ENCODE measurements at places on chromosomes 5 and 9.

GRCh38 chr9:93891549-93892310 is 63.4 kb downstream of the BARX1 start:
- no peak for DNase-seq

DNA sequence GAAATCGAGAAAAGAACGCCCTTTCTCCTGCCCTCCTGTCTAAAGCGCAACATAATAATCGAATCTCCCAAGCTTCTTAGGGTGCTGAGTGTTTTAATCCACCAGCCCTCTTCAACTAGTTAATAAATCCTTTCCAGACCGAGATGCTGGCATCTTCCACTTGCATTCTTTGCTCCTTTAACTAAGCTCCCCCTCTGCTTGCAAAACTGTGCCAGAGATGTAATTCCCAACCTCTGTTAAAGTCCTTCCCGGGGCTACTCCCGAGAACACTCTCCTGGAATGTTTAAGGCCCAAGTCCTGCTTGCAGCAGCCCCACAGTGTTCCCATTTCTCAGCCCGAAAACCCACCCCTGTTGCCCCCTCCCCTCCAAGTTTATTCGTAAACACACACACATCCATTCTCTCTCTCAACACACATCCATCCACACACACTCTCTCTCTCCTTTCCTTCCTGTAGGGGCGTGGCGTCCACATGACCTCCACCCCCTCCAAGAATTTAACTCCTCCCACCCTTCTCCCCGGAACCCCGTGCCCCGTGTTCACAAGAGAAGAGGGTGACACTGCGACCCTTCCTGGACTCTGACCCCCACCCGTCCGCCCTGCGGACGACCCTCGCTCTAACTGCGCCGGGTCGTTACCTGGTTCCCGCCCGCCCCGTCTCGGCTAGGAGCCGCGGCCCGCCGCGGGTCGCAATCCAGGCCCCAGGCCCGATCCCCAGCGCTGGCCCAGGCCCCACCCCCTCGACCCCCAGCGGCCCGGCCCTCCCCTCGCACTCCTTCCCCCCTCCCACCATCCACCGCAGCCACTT is 7.0 kb upstream of the MGAT1 start:
- peak; percentile 90 for DNase-seq

DNA sequence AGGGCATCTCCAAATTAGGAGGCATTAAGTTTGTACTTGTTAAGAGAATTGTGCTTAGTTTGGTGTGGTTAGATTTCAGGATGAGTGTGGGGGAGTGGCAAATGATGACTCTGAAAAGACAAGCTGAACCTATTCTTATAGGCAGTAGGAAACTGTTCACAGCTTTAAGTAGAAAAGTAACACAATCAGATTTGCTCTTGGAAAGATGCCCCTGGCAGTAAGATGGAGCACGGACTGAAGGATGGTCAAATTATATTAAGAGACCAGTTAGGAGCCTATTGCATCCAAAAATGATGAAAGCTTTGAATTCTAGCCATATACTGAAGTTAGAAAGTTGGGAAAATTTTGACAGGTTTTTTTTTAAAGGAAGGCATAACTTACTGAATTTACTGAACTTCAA is 254.2 kb upstream of the MEF2C start:
- DNase-seq: no peak

DNA sequence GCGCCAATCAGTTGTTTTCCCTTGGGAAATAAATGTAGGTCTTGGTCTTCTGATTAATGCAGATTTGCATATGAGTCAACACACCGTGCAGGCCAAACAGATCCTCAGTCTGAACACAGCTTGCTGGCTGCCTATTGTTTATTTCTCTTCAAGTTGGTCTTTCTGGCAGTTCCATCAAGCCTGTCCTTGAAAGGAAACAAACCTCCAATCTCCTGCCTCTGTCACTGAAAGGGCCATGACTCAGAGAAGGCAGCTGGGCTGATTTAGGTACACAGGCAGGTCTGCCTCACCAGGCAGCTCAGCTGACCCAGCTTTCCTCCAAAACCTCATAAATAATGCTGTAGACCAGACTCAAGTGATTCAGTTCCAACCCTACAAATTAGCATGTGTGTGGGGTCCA is 175.9 kb downstream of the MAN2A1 start:
- no peak for DNase-seq

GRCh38 chr5:43000914-43001313 is 39.2 kb downstream of the ANXA2R start:
- DNase-seq: no peak

GRCh38 chr5:165914456-165914855 is 2377.0 kb upstream of the WWC1 start:
- no peak for DNase-seq

GRCh38 chr5:137090721-137091120 is 408.4 kb downstream of the SPOCK1 start:
- no peak for DNase-seq

GRCh38 chr5:115243412-115243811 is 19.3 kb downstream of the PGGT1B start:
- no peak for DNase-seq

- peak; percentile 31 for DNase-seq
These were observed 680 bp downstream of the GOLPH3 start for GRCh38 chr5:32173267-32174010.

GRCh38 chr5:124157320-124157719 is 589.1 kb downstream of the ZNF608 start:
- peak; percentile 3 for DNase-seq

DNA sequence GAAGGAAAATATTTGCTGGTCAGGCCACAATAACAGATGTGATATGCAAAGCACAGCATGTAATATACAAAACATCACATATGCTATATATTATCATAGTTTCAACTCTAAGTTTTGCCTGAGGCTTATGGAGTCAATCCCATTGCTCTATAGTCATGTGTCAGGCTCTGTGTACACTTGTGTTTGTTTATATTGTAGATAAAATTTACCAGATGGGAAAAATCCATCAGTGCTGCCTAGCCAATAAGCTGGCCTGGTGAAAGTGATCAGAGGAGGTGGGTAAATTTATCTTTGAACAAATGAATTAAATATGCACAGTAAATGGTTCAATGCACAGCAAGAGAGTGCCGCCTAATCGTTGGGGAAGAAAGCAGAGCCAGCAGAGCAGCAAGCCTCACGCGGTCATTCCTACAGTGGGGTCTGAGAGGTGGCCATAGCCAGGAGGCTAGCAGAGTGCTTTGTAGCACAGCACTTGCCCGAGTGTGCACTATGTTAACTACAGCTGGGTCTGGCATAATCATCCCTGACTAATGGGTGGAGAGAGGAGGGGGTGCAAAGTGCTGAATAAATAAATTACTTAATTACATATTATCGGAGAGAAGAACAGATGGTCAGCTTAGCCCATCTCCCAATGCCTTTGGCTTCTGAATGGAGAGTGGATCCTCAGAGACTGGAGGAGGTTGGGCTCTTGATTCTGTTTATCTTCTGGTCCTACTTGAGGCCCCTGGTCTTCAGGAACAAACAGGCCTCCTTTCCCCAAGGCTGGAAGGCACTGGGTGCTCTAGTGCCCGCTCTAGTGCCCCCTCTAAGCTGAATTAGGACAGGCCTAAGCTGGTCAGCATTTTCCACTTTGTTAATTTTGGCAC is 153.5 kb downstream of the MAT2B start:
- no peak for DNase-seq

DNA sequence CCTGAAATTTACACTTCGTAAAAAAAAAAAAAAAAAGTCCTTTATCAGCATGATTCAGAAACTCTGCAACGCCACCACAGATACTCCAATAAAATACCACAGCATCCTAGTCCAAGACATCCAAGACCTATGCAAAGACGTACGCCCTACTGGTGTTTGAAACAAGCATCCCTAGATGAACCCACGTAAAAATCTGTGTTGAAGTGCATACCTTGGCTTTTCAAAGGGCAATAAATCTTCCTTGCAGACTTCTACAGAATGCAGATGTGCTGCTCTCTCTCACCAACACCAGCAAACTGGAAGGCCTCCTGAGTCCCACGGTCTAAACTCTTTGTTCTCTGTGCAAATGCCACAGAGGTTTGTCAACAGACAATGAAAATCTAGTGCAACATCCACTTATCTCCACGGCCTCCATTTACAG is 38.8 kb downstream of the MYO10 start:
- DNase-seq: peak; percentile 26

DNA sequence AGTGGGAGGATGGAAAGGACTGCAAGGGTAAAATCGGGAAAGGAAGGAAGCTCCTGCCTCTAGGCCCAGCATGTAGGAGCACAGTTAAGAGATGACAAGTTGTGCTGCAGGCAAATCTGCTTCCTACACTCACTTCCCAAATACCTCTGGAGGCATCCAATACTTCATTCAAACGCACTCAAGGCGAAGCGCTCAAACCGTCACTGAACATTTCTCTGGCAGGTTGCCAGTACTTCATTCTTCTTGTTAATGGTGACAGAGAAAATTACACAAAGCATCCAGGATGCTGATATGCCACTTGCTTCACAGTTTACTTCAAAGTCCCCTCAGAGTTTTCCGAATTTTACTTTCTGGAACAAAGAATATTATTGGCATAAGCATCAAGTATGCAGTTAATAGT is 59.8 kb downstream of the NREP start:
- no peak for DNase-seq

DNA sequence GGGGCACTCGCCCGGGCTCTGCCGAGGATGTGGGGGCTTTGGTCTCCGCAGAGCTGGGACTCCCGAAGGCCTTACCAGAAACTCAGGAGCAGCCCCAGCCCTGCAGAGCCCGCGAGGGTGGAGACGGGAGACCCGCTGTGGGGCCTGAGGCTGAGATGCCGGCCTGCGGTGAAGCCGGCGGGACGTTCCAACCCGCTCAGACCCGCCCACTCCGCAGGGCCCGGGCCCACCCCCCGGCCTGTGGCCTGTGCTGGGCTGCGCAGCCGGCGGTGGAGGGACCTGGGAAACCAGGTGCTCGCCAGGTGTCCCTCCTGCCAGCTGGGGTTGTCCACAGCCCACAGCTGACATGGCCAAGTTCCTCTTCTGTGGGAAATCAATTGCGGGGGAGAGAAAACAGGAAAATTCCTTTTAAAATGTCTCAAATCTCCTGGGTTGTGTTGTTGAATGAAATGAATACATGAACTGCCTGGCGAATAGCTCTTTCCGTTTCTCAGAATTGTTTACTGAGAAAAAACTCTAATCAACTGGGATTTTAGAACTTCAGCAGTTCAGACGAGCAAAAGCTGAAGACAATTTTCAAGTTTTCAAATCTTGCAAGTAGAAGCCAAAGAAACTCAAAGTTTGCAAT is 49.0 kb upstream of the IRX4 start:
- DNase-seq: no peak

- DNase-seq: no peak
These were observed 21.1 kb downstream of the ECPAS start for GRCh38 chr9:111463048-111463447.

DNA sequence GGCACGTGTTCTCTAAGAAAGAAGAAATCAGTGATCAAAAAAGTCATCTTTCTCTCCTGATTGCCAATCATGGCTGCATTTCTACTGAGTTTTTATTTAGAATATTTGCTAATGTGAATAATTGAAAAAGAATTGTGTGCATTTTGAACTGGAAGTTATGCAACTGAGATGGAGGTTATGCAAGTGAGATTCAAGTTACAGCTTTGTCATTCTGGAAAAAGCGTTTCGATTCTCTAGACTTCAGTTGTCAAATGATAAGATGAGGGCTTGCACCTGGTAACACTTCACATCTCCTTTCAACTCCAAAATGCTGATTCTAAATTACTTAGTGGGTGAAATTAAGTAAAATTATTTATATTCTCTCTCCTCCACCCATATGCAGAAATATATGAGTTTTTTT is 36.4 kb downstream of the C6 start:
- DNase-seq: no peak

DNA sequence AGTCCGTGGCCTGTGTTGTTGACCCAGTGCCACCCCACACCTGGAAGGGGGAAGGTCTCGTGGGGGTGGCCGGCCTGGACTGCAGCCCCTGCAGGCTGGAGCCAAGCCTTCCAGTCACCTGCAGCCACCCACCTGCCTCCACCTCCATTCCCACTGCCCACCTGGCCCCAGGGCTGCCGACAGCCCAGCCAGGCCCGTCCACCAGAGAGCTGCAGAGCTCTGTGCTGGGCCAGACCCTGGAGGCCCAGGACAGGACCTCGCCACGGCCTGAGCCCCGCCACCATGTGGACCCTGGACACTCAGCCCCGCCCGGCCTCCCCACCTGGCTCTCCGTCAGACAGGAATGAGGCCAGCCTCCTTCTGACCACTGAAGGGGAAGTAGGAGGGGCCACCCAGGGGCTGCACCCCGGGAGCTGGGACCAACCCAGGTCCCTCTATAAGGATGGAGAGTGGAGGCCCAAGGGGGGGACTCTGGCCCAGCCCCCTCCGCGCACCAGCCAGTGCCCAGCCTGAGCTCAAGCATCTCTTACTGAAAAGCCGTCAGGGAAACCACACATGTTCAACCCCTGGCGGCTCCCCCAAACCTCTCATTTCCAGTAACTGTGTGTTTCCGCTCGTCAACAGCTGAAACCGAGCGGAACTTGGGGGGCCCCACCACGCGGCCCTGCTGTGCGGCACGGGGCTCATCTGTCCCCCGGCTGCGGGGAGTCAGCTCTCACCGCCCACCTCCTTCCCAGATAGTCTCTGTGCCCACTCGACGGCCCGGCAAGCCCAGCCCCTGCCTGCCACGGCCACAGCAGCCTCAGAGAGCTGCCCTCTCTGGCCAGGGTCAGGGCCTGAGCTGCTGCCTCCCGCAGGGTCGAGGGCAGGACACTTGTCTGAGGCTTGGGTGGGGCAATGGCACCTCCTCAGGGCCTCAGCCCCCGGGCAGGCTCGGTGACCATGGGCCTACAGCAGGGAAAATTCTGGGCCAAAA is 12.8 kb downstream of the NOTCH1 start:
- DNase-seq: no peak

DNA sequence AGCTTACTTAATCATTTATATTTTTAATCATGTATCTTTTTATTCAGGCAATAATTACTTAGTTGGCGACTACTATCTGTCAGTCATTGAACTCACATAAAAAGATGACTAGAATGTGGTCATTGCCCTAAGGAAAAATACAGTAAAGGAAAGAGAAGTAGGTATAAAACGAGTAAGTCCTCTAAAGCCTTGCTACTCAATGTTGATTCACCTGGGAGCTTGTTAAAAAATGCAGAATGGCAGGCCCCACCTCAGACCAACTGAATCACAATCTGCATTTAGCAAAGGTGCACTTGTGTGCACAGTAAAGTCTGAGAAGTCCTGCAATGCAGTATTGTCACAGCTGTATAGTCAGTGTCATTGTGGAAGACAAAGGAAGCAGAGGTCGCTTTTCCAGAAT is 592.4 kb downstream of the CSNK1G3 start:
- DNase-seq: no peak

GRCh38 chr9:27654629-27655285 is 81.5 kb upstream of the C9orf72 start:
- no peak for DNase-seq

GRCh38 chr9:111959468-111960359 is 63.1 kb downstream of the UGCG start:
- DNase-seq: peak; percentile 82

Measured in NCI-H460 (cell line).